Thyroid gland (tissue), 4 donors: ENCODE measurements at places on chromosomes 16 and 17. TPM values are rescaled to one million over a fixed set of nuclear protein-coding genes. Genes with fewer than 3 reads are reported as not detected.

DNA sequence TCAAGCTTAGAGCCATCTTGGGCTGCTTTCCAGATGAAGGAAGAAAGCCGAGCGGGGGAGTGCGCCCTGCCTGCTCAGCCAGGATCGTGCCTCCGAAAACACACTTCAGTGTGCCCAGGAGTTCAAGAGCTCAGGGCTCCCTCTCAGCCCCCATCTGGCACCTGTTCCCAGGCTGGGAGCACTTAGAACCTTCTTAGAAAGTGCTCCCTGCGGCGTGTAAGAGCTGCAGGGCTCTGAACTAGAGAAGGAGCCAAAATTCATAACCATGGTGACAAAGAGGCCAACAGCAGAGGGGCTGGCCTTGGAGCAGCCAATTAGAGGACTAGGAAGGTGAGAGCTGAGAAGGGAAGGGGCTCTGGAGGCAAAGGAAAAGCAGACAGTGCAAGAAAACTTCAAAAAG is 59.0 kb upstream of the TNRC6C start:
- H3K4me3 ChIP-seq: no peak overlapping the region
- no peaks in the 10 kb centered on the region for H3K4me1 ChIP-seq
- H3K27me3 ChIP-seq: no peaks in the 10 kb centered on the region

DNA sequence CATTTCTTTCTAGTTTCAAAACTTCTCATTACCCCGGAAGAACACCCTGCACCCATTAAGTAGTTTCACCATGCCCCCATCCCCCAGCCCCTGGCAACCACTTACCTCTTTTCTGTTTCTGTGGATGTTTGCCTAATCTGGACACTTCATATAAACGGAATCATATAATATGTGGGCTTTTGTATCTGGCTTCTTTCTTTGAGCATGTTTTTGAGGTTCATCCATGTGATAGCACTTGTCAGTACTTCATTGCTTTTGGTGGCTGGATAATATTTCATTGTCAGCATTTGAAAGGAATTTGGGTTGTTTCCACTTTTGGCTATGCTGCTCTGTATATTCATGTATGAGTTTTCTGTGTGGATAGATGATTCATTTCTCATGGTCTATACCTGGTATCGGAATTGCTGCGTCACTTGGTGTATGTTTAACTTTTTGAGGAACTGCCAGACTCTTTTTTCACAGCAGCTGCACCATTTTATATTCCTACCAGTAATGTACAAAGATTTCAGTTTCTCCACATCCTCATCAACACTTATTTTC is 30.0 kb upstream of the SLC5A10 start:
- peak; percentile 55 for DNase-seq
- peak overlapping the region; percentile 70 for H3K27ac ChIP-seq
- peaks cover 18% of the 10 kb centered on the region for H3K4me1 ChIP-seq
- H3K36me3 ChIP-seq: peaks cover 3% of the 10 kb centered on the region
- H3K4me3 ChIP-seq: no peak overlapping the region

GRCh38 chr17:64747938-64748540 is 85.9 kb upstream of the SMURF2 start:
- no peak overlapping the region for H3K4me3 ChIP-seq
- no peaks in the 10 kb centered on the region for H3K4me1 ChIP-seq
- peaks cover 5% of the 10 kb centered on the region for H3K36me3 ChIP-seq
- H3K27ac ChIP-seq: no peak overlapping the region
- DNase-seq: no peak

- peaks cover 4% of the 10 kb centered on the region for H3K27me3 ChIP-seq
- peaks cover 20% of the 10 kb centered on the region for H3K4me1 ChIP-seq
- H3K4me3 ChIP-seq: no peak overlapping the region
- H3K27ac ChIP-seq: no peak overlapping the region
- H3K36me3 ChIP-seq: no peaks in the 10 kb centered on the region
Observed at GRCh38 chr16:58461056-58461455, 38.9 kb upstream of the NDRG4 start.

DNA sequence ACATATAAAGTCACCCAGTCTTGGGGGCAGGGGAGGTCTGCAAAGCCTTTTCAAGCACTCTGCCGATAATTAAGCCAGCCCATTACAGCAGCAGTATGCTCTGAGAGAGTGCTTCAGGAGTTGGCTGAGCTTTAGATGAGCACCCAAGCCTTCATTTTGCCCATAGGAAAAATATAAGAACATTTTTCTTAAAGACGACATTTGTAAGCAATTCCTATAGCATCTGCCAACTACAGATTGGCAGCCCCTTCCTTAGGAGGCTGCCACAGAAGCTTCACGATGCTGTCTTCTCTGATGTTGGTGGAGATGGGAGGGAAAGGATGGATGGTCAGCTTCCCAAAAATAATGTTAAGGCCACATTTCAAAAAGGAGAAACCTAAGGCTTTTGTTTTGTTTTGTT is 367.5 kb downstream of the XYLT1 start:
- H3K4me3 ChIP-seq: no peak overlapping the region
- no peak for DNase-seq
- no peaks in the 10 kb centered on the region for H3K4me1 ChIP-seq
- H3K36me3 ChIP-seq: no peaks in the 10 kb centered on the region

- H3K36me3 ChIP-seq: no peaks in the 10 kb centered on the region
- no peaks in the 10 kb centered on the region for H3K27me3 ChIP-seq
- H3K4me3 ChIP-seq: no peak overlapping the region
Observed at GRCh38 chr16:85501900-85502299, 111.2 kb upstream of the GSE1 start.

GRCh38 chr16:54843424-54843750 is 87.3 kb upstream of the IRX5 start:
- no peaks in the 10 kb centered on the region for H3K27me3 ChIP-seq
- no peaks in the 10 kb centered on the region for H3K36me3 ChIP-seq
- no peak overlapping the region for H3K4me3 ChIP-seq
- no peak overlapping the region for H3K27ac ChIP-seq

GRCh38 chr17:61770752-61771533 is 92.4 kb downstream of the BRIP1 start:
- H3K4me3 ChIP-seq: no peak overlapping the region
- no peak for DNase-seq
- H3K36me3 ChIP-seq: no peaks in the 10 kb centered on the region
- H3K4me1 ChIP-seq: no peaks in the 10 kb centered on the region
- no peak overlapping the region for H3K27ac ChIP-seq
- no peaks in the 10 kb centered on the region for H3K27me3 ChIP-seq

GRCh38 chr16:89902980-89903379 is 15.7 kb upstream of the MC1R start:
- H3K4me1 ChIP-seq: no peaks in the 10 kb centered on the region
- no peaks in the 10 kb centered on the region for H3K27me3 ChIP-seq
- peaks cover 60% of the 10 kb centered on the region for H3K36me3 ChIP-seq
- no peak overlapping the region for H3K4me3 ChIP-seq

GRCh38 chr16:2499890-2500429 is 13.8 kb upstream of the ATP6V0C start:
- peaks cover 43% of the 10 kb centered on the region for H3K4me1 ChIP-seq
- peaks cover 10% of the 10 kb centered on the region for H3K36me3 ChIP-seq
- no peak overlapping the region for H3K4me3 ChIP-seq
- H3K27me3 ChIP-seq: no peaks in the 10 kb centered on the region

CUEDC1 gene
- 25.6 TPM for total RNA-seq

DNA sequence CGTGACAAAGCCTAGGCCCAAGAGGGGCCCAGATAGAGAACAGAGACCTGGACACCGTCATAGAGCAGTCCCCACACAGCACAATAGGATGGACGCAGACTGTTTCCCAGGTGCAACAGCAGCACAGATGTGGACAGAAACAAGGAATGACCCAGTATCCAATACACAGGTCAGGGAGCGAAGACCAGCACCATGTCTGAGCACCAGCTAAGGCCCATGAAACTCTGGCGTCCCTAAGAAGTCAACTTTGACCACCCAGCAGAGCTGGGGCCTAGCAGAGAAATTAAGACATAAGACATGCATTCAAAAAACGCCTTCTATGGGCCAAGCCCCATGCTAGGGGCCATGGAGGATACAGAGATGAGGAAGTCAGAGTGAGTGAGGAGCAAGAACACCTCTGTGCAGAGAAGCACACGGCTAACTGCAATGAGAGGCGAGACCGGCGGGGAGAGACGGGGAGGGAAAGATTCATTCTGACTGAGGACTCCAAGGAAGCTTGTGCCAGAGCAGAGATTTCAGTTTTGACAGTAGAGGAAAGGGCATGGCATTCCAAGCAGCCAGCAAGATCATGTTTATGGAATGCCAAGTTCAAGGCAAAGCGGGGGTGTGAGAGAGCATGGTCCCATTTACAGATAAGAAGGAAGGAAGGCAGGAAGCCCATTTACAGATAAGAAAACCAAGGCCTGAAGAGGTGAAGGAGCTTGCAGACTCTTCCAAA is 50.8 kb downstream of the PITPNM3 start:
- no peaks in the 10 kb centered on the region for H3K27me3 ChIP-seq
- no peak overlapping the region for H3K27ac ChIP-seq
- no peak overlapping the region for H3K4me3 ChIP-seq
- no peaks in the 10 kb centered on the region for H3K4me1 ChIP-seq
- no peaks in the 10 kb centered on the region for H3K36me3 ChIP-seq

TMC8 gene
- total RNA-seq: 1.4 TPM

DNA sequence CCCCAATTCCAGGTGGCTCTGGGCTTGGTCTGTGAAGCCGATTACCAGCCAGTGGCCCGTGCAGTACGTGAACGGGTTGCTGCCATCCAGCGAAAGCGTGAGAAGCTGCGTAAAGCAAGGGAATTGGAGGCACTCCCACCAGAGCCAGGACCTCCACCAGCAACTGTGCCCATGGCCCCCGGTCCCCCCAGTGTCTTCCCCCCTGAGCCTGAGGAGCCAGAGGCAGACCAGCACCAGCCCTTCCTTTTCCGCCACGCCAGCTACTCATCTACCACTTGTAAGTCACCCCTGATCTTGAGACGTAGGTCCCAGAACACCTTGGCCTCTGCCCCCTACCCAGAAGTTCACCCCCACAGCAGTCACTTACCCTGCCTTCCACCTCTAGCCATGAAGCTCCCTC is 6.9 kb downstream of the WNK4 start:
- H3K4me1 ChIP-seq: no peaks in the 10 kb centered on the region
- DNase-seq: no peak
- no peak overlapping the region for H3K4me3 ChIP-seq

PSMC5 gene
- total RNA-seq: 91.5 TPM
